ENCODE measurements at places on chromosomes 1 and 21.

GRCh38 chr21:26388731-26389231 is 184.3 kb downstream of the CYYR1 start:
- H3K36me3 ChIP-seq, result no peaks in the 10 kb centered on the region
- no peak for DNase-seq
- no peaks in the 10 kb centered on the region for H3K27me3 ChIP-seq
- no peaks in the 10 kb centered on the region for H3K4me1 ChIP-seq
- H3K4me3 ChIP-seq, result no peak overlapping the region

- DNase-seq, result no peak
- H3K27ac ChIP-seq, result no peak overlapping the region
- H3K27me3 ChIP-seq, result no peaks in the 10 kb centered on the region
- no peaks in the 10 kb centered on the region for H3K4me1 ChIP-seq
Measured at GRCh38 chr1:89243046-89243445, 29.6 kb downstream of the GBP5 start.

GRCh38 chr1:118148034-118148433 is 37.0 kb downstream of the SPAG17 start:
- H3K4me3 ChIP-seq, result no peak overlapping the region
- no peak for DNase-seq
- H3K27me3 ChIP-seq, result no peaks in the 10 kb centered on the region
- no peaks in the 10 kb centered on the region for H3K36me3 ChIP-seq
- H3K4me1 ChIP-seq, result peaks cover 5% of the 10 kb centered on the region
- H3K27ac ChIP-seq, result no peak overlapping the region

DNA sequence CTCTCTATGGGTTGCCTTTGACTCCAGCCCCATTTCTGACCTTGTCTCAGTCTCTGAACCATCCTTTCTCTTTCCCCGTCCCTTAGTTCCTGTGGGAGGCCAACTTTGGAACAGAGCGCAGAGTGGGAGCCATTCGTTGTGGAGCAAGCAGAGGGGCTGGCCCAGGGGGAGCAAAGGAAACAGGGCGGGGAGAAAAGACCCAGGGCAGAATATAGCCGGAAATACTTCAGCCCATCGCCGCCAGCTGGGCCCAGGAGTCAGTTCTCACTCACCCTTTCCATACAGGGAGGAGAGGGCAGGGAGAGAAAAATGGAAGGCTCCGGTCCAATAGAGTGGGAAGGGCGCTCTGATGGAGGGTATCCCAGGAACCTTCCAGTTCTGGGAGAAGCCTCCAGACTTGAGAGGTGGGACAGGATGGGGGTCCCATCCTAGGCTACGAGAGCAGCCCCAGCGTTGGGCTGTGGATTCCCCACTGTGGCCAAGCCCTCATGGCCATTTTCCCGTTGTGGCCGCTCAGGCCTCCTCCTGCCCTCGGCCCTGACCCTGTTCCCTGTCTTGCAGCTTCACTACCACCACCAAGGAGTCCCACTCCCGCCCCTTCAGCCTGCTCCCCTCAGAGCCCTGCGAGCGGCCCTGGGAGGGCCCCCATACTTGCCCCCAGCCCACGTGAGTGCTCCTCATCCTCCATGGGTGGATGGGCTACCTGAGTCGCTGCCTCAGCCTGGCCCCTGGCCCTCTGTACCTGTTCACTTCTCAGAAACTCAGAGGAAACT is 10.9 kb downstream of the PEAR1 start:
- no peaks in the 10 kb centered on the region for H3K36me3 ChIP-seq
- peaks cover 19% of the 10 kb centered on the region for H3K4me1 ChIP-seq
- no peaks in the 10 kb centered on the region for H3K27me3 ChIP-seq
- H3K4me3 ChIP-seq, result no peak overlapping the region
